Epithelial cell of proximal tubule (primary cell): ENCODE measurements at places on chromosomes 1 and 21.

GRCh38 chr1:214423045-214423444 lies 128.4 kb downstream of the PTPN14 start:
- no peak for DNase-seq

GRCh38 chr1:1354271-1355247 lies 3.8 kb downstream of the MXRA8 start:
- no peak for DNase-seq

DNA sequence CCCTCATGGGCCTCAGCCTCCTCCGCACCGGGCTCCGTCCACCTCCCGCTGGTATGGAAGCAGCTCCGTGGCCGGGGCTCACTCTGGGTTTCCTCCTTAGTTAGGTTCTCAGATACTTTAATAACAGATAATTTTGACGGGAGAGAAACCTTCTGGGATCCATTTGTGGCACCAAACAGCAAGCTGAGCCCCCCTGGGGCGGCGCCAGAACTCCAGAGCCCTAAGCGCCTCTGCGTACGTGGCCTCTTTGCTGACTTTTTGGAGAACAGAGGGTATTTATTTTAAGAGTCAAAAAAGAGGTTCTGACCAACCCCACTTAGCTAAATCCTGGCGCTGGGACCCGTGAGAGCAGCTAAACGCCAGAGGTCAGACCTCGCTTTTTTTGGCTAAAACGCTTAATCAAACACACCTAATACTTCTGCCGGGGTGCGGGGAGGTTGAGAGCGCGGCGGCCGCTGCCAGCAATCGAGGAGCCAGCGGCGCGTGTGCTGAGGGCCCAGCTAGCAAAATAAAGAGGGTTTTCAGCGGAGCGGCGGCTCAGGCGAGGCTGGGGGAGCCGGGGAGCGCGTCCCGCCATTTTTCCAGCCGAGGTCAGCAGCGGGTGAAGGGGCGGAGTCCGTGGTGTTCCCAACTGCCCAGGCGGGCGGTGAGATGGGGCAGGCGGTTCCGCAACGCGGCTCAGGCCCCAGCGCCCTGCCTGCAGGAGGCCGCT lies 171.7 kb downstream of the PRDM16 start:
- DNase-seq = no peak

- no peak for DNase-seq
Measured at GRCh38 chr21:44065428-44065827, 41.8 kb upstream of the PWP2 start.

DNA sequence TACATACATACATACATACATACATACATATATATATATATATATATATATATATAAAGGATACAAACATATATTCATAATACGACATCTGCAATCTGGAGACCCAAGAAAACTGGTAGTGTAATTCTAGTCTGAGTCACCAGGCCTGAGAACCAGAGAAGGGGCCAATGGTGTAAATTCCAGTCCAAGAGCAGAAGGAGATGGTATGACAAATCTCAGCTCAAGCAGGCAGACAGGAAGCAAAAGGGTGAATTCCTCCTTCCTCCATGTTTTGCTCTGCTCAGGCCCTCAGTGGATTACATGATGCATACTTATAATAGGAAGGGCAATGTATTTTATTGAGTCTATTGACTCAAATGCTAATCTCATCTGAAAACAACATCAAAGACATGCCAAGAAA lies 1060.4 kb upstream of the TMPRSS15 start:
- no peak for DNase-seq

DNA sequence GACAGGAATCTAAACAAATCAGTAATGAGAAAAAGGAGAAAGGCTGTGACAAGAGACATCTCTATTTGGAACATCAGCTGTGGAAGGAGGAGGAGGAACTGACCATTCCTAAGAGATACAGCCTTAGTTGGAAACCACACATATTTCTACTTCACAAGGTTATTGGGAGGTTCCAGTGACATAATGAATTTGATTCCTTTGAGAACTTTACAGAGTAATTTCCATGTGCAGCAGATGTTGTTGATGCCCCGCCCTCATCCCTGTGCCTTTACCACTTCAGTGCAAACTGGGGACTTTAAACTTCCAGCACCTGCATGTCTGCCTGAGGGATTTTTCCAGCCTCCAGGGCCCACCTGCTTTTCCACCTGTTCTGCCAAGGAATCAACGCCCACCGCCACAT lies 9.3 kb upstream of the ST6GALNAC5 start:
- no peak for DNase-seq

DNA sequence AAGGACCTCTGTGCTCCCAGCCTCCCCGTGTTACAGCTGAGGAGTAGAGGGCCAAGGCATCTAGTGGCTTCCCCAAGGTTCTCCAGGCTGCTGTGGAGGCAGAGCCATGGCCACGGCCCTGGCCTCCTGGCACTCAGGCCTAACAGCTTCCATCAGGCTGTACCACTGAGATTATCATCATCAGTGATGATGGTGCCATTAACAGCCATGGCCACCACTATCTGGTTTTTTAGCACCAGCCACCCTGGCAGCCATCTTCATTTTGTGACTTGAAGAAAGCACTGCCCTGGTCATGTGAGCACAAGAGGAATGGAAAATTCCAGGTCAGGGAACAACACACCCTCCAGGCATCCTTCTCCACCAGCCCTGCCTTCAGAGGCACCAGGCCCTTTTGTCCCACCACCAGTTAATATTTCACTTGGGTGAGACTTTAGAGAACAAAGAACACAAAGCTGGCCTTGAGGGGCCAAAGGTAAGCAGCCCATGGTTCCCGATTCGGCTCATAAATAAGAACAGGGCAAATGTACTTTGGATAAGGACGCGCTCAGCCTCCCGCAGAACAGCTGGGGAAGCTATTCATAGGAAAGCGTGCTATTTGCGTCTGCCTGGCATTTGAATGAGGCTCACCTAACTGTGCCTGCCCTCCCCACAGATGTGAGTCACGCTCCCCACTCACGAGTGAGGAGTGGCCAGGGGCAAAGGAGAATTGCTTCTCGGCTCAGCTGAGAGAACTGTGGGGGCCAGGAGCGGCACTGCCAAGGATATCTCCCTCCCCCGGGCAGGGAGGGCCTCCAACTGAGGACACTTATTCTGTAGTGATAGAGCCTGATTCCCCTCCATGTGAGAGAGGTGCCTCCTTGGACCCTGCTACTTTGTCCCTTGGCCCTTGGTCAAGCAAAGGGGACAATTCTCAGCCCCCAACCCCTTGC lies 95.6 kb downstream of the CD58 start:
- peak; percentile 92 for DNase-seq

DNA sequence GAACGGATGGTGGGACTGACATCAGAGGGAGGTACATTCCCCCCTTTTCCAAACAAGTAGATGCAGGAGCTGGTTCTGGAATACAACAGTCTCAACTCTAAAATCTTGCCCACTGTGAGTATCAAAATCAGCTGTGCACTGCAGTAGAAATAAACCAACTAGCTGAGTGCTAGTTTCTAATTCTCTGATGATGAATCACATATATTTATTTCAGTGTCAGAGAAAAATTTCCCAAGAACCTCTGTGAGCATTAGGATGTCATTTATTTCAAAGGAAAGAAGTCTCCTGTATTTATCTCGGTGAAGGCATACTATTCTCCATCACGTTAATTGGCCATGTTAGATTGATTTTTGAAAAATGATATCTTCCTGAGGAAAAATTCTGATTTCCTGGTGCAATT lies 67.1 kb downstream of the LHX9 start:
- no peak for DNase-seq

DNA sequence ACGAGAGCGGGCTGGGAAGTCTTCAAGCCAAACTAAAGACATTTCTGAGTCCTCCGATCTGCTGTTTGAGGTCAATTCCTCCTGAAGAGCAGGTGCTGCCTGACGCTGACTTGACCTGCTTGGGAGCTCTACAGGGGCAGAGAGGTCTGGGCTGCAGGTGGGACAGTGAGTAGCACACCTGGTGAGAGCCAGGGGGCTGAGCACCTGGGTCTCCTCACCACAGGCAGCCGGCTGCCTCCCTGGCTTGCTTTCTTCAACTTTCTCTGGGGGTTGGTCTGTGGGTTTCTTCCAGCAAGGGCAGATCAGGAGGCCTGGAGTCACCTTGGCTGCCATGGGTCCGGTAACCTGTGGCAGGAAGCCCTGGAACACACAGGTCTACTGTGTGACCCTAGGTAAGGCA lies 107.4 kb upstream of the EDN2 start:
- no peak for DNase-seq

DNA sequence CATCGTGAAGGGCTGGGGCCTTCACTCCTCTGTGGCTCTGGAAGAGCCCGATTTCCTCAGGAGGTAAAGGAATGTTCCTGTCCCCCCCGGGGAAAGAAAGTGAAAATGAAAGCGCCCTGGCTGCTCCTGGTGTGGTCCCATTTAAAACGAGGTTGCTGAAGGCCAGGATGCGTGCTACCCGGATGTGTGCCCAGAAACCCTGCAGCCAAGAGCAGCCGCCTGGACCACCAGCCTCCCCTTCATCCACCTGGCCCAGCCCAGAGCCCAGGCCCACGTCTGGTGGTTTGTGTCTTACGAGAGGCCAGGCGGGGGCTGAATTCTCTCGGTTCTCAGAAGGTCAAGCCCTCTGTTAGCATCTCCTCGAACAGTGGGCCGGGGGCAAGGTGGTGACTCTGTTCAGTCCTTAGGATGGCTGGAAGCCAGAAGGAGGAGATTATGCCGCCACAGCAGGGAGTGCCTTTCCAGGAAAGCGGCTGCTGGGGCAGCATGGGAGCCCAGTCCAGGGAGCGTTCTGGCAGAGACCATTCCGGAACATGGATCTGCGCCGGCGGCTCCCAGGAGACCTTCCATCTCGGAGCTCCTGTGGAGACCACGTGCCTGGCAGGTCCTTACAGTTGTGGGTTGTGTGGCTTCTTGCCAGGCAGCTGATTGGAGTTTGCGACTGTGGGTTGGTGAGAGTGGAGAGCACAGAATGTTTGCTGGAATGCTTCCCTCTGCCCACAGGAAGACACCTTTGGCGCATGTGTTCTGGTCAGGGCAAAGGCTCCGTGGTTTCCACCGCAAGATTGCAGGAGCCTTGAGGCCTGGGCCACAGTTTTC lies 1.4 kb downstream of the GUK1 start:
- no peak for DNase-seq

- no peak for DNase-seq
Measured at GRCh38 chr1:40915581-40915980, 53.4 kb upstream of the CITED4 start.

DNA sequence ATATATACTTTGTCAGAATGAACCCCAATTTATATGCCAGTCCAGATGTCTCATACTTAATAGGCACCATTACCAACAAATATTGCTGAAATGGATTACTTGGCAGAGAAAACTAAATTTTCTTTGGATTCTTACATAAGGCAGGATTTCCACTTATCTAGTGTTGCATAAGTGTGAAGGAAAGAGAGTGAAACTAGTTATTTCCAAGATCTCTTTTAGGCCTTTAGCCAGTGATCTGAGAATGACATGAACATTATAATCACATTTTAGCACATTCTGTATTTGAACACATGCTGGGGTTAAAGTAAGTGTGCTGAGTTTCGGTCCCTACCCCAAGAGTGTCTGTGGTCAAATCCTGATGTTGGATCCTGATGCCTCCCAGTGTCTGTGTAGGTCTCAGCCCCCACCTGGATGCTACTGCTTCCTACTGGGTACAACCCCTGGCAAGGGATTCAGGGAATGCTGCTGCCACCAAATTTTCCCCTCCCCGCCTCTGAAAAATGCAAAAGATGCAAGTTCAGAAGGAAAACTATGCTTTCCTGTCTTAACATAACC lies 11.2 kb downstream of the DDAH1 start:
- DNase-seq = no peak

DNA sequence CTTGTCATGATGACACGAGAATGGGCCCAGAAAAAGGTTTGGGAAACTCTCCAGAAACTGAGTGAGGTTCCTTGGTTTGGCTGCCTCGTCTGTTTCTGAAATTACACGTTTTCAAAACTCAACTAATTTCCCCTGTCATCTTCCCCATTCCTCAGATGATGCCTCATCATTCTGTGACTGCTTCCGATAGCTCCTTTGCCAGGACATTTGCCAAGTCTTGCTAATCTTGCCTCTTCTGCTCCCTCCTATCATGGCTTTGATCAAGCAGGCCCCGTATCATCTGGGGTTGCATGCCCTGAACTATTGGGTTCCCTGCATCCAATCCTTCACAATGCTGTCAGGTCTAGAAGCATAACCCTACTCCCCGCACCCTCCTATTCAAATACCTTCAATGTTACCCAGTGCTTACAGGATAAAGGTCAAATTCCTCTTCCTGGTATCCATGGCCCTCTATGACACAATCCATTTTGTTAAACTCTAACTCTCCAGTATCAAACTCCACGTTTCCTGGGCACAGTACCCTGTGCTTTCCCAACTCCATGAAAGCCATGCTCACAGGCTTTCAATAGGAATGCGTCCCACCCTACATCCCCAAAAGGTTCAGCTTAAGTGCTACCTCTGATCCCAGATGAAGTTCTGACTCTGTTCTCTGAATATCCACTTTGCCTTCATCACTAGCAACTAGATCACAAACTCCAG lies 22.2 kb upstream of the TMEM200B start:
- peak; percentile 83 for DNase-seq

GRCh38 chr1:75502776-75503175 lies 108.1 kb downstream of the SLC44A5 start:
- peak; percentile 7 for DNase-seq

DNA sequence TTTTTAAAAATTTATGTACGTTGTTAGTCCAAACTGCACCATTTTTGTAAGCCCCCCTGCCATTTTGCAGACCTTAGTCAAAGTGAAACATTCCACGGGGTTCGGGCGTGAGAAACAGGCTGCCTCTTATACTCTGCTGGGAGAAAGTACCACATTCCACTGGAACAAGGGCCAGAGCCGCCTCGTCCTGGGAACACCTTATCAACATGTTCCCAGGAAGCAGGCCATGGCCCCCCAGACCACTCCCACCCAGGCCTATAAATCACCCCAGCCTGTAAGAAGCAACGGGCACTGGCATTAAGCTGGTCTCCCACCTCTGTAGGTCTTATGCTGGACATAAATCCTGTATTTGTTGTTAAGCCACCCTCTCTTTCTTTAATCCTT lies 854 bp upstream of the ZRANB2 start:
- no peak for DNase-seq

- no peak for DNase-seq
Measured at GRCh38 chr21:33993286-33994231, 78.0 kb upstream of the ATP5PO start.

DNA sequence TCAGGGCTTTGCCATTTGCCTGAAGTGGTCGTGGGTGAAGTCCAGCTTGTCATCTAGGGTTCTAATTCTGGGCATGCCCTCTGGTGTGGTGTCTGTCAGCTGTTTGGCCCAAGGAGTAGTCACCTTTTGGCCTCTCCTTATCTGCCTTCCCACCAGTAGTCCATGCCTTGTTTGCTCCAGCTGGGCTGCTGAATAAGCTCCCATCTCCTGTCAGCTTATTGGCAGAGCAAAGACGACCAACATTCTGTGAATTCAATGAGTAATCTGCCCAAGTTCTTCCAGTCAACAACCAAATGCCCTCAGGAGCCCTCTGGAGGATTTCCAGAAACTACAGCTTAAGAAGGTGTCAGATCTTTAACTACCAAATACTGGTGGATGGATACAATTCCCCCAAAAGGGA lies 7.0 kb downstream of the BCAN start:
- DNase-seq = no peak

- DNase-seq = no peak
Measured at GRCh38 chr1:187396929-187397796, 568.4 kb downstream of the PLA2G4A start.
